ENCODE measurements at places on chromosomes 13 and 19. TPM values are rescaled to one million over a fixed set of nuclear protein-coding genes. Genes with fewer than 3 reads are reported as not detected.

- H3K27ac ChIP-seq: no peak overlapping the region
- H3K36me3 ChIP-seq: peaks cover 4% of the 10 kb centered on the region
- H3K4me3 ChIP-seq: no peak overlapping the region
- no peak for DNase-seq
- H3K4me1 ChIP-seq: no peaks in the 10 kb centered on the region
These were observed 2.2 kb downstream of the RINL start for GRCh38 chr19:38875656-38876395.

DNA sequence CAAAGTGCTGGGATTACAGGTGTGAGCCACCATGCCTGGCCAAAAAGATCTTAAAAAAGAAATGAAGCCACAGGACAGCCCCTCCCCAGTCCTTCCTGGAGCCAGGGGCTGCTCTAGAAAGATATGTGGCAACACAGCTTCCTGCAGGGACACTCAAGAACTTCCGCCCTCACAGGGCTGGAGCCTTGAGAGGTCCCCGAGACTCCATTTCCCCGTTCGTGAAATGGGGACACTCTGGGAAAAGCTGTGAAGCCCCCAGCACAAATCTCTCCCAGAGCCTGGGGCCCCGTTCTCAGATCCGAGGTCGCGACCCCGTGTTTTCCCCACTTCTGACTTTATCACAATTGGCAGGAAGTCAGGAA is 2.5 kb upstream of the GPX4 start:
- no peak for DNase-seq
- H3K27ac ChIP-seq: peak overlapping the region; percentile 92
- peaks cover 3% of the 10 kb centered on the region for H3K36me3 ChIP-seq
- H3K27me3 ChIP-seq: no peaks in the 10 kb centered on the region
- no peak overlapping the region for H3K4me3 ChIP-seq

Gene KRTDAP
- total RNA-seq: not detected

Gene SHISA7
- 0.41 TPM for total RNA-seq
